ENCODE measurements at places on chromosomes 5 and 9.
A peak's percentile ranks its signal among the peaks of the same experiment; 100 is the strongest.

DNA sequence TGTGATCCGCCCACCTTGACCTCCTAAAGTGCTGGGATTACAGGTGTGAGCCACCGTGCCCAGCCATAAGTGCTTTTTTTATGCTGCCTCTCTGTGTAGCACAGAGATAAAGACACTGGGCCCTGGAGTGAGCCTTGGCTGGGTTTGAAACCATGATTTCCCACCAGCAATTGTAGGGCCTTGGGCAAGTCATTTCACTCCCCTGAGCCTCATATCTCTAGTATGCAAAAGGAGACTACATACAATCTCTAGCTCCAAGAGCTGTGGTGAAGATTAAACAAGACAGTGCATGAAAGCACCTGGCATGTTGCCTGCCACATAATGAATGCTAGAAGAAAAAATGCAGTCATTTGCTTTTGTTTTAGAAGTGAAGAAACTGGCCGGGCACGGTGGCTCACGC is 3.9 kb downstream of the FABP6 start:
- no peak for DNase-seq

DNA sequence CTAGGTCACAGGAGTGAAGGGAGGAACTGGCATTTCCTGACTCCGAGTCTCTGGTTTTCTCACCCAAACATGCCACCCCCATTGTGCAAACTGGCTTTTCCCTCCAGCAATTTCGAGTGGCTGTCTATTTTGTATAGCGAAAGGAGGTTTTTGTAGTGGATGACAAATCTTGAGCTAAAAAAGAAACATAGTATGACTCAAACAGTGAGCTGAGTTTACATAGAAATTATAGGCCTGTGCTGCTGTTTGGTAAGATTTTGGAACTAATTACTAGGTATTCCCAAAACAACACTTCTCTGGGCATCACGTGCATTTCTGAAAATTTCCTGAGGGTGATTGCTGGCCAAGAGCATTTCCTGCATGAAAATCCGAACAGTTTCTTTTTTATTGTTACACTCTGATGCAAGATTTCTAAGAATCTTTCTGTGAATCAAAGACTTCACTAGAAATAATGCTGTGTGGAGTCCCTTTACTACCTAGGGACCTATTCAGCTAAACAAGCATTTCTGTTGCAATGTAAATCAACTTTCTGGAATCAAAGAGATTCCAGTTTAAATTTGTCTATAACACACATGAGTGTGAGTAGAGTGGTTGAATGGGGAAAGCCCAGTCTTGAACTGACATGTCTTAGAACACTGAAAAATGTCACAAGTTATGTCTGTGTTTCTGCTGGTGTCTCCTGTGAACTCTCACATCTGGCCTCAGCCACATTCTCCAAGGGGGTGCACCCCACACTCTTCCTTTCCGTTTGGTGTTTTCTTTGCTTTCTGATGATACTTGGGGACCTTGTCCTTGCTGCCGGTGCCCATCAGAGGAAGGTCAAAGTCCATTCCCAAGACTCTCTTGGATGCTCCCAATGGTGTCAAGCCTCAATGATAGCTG is 33.3 kb upstream of the DAPK1 start:
- DNase-seq = peak; percentile 18

DNA sequence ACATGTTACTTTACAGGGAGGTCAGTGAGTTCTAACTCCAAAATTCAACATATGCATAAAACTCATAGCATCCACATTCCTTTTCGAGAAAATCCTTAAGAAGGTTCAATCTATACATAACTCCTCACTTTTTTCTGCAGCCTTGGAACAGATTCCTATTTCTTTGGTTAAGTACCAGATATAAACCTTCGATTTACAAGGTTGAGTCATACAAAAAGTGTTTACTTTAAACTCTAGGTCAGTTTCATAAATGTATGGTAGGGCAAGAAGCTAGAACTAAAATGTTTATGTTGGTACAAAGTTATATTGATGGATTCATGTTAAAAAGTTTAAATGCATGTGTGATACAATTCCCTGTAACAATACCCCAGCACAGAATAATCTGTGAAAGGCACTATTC is 19.4 kb downstream of the CDKN2AIPNL start:
- DNase-seq = no peak

DNA sequence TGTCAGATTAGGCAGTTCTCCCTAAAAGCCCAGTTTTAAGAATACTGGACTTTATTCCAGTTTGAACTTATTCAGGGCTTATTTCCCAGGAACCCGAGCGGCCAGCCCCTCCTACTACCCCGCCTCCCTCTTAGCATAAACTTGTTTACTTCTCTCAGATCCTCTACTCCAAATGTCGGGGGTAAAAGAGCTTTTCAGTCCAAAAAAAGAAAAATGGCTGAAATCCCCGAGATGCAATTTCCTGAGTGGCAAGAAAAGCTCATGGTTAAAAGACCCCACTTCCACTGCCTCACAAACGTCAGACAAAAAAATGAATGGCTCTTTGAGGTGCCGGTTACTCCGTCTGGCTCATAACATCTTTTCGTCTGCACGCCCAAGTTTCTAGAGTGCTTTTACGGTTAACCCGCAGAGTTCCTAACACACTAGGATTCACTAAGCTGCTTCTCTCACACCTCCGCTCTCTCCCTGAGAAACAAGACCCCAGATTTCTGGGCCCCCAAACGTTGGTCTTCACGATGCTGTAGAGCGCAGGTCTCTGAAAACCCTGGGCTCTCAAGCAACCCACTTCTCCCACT is 402 bp downstream of the BRD8 start:
- DNase-seq = no peak

DNA sequence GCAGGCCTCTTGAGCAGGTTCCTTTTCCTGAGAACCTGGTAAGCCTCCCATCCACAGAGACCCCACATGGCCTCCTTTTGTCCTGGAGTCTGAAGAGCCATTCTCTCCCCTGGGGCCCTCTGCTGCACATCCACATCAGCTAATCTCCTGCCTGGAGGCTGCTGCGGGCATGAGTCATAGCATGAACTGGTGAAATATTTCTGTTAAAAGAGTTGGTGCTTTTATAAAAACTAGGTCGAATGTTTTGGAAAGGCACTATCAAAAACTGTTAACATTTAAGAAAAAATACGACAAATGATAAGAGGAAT is 399.4 kb downstream of the CTNND2 start:
- no peak for DNase-seq

- DNase-seq = no peak
These were observed 25.9 kb upstream of the SLC12A7 start for GRCh38 chr5:1137567-1138444.

DNA sequence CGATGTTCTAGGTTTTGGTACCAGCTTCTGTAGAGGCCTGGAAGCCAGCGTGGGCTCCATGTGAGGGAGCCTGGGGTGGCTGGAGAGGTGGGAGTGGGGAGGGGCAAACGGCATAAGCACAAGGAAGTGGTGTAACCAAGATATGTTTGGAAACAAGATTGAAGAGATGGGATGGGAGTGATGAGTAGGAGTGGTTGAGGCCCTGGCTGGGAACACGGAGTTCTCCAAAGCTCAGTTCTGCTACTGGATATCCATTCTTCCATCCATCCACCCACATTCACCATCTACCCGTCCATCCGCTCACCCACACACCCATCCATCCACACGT is 12.2 kb downstream of the TSPAN17 start:
- no peak for DNase-seq

- peak; percentile 55 for DNase-seq
These were observed 24.4 kb downstream of the EGR1 start for GRCh38 chr5:138489683-138490061.

DNA sequence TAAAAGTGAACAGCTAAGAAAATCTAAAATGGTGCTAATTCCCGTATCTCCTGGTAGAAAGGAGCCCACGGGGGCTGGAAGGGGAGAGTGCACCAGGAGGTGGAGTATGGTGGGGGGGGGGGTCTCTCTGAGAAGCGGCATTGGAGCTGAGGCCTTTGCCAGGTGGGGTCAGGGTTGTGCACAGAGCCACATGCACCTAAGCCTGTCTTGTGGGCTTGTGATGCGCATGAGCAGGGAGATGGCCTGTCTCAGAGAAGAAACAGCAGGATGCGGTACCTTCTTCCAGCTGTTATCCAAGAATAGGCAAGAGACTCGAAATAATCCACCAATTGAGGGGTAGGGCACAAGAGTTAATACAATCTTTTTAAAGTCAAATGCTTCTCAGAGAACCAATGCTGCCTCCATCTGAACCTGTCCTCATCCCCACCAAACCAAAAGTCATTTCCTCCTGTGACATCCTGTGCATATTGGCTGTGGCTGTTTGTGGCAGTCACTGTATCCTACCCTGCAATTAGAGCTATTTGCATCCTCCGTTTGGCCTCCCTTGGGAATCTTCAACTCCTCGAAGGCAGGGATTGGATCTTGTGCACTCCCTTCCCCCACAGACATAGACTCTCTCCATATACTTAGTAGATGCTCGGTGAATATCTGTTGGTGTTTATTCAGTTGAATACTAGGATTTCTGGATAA is 45.4 kb downstream of the FGF1 start:
- DNase-seq = no peak

DNA sequence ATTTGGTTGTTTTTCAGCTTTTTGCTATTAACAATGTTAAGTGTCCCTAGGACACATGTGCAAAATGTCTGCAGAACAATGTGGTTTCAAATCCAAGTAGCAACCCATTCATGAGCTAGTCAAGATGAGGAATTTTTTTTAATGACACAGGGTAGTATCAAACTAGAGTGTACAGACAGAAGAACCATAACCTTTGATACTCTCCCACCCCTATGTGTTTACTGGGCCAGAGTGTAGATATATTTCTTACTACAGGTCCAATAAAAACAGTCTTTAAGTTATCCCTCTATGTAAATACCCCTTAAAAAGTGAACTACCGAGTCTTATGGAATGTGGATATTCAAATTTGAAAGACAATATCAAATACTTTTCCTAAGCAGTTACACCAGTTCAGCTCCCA is 45.6 kb downstream of the AUH start:
- no peak for DNase-seq

DNA sequence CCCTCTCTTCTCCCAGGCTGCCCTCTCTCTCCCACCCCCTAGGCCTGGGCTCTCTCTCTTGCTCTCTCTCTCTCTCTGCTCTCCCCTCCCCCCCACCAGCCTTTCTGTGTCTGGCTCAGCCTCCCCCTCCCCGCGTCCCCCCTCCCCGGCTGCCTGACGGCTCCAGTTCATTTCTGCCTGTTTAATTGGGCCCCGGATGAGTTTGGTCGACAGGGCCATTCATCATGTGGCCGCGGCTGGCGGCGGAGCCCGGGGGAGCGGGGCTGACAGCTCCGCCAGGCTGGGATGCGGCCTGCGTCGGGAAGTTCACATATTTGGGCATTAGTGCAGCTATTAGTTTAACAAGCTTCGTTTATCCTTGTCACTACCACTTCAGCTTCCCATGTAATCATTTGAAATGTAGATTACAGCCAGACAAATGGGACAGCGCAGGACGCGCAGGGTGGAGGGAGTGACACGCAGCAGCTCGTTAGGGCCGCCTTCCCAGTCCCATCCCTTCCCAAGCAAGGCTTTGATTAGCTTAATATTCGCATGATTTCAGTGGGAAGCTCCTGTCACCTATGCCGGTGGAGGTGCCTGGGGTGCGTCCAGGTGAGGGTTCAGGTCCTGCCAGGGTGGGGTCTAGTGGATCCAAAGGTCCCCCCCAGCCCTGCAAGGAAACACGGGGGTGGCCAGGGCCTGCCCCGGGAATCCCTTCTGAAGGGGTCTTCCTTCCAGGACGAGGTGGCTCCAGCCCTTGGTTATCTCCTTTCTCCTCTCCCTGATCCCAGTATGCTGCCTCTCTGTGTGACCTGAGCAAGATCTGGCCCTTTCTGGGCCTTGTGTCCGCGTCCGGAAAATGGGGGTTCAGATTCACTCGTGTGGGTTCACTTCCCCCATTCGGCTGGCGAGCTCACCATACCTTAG is 214.8 kb downstream of the PAX5 start:
- no peak for DNase-seq

GRCh38 chr5:79791843-79792242 is 102.2 kb downstream of the CMYA5 start:
- no peak for DNase-seq
